Activated CD4-positive, alpha-beta T cell treated with anti-CD3 and anti-CD28 coated beads for 1 hour (primary cell): ENCODE measurements at places on chromosomes 4 and X.
A peak's percentile ranks its signal among the peaks of the same experiment; 100 is the strongest.

GRCh38 chrX:2523911-2524310, 23.1 kb upstream of the DHRSX start:
- no peak for DNase-seq

- DNase-seq, result no peak
Measured at GRCh38 chr4:44804301-44804700, 77.9 kb upstream of the GNPDA2 start.

DNA sequence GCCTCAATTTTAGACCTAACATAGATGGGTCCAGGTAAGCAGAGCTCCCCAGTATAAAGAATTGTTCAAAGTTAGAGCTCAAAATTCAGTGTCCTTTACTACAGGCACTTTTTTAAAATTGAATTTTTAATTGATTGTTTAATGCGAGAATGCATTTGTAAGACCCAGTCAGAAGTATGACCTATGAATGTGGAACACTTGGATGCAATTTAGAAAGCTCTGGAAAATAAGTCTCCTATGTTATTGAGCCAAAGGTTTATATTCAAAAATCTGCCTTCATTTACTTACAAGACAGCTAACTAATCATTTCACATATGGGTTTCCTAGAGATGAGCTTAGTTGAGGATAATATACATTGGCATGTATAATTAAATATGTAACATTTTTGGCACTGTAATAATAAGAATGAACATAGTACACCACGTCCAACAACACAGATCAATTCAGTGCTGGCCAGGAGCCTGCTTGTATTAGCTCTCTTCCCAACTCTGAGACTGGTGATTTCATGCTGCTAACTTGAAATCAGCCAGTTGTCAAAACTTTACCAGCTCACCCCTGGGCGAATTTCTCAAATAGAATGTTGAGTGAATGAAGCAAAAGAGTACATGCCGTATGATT, 197.2 kb upstream of the NPY2R start:
- no peak for DNase-seq

DNA sequence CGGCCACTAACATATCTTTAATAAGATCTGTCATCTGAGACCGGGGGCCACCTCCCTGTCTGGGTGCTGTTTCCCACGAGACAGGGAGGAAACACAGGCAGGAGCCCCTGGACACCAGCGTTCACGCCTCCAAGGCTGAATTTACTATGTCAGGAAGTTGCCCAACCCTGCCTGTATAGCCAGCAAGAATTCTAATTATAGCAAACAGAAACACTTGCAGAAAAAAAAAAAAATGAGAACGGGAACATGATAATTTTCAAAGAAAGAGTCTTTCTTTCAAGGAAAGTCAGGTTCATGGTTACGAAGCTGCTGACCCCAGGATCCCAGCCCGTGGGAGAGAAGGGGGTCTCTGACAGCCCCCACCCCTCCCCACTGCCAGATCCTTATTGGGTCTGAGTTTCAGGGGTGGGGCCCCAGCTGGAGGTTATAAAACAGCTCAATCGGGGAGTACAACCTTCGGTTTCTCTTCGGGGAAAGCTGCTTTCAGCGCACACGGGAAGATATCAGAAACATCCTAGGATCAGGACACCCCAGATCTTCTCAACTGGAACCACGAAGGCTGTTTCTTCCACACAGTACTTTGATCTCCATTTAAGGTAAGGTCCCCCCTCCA, at the start of gene IL3RA:
TSS of gene IL3RA (plus strand) at position 455 of the 613 bp plus-strand sequence. CDS start 4,981 bp downstream, outside the sequence.
- DNase-seq, result no peak

DNA sequence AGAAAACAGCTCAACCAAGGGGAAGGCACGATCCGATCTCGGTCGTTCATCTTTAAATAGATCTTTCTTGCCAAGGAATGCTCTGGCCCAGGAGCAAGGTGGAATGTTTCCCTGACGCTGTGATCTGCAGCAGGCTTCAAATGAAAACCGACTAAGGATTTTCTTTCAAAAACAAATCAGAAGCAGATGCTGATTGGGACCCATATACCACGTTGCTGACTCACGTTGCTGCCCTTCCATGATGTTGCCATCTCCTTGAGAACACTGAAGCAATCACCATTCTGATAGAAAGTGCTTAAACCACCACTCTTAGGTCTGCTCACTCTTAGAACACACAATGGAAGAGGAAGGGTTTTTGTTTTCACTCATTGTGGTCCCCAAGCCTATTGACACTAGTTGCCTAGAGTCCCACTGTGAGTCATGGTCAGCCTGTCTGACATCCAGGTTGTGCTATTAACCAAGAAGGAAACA, 26.1 kb downstream of the LAMTOR3 start:
- no peak for DNase-seq

- DNase-seq, result no peak
Measured at GRCh38 chrX:12874581-12874980, 7.7 kb downstream of the TLR7 start.

DNA sequence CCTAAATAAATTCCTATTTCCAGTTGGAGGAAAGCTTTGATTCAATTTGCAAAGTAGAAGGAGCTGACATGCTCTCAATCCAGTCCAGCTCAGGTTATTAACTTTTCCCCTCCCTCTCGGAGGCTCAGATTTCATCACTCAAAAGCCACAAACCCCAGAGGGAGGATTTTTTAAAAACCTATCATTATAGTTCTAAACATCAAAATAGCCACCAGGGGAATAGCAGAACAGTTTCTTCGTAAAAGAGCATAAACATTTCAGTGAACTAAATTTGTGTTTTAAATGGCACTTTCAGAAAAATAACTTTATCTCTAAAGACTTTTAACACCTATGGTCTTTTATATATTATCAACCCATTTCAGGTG, 8.8 kb downstream of the GPRIN3 start:
- no peak for DNase-seq

- DNase-seq, result no peak
Measured at GRCh38 chrX:9352694-9353411, 112.0 kb upstream of the TBL1X start.

DNA sequence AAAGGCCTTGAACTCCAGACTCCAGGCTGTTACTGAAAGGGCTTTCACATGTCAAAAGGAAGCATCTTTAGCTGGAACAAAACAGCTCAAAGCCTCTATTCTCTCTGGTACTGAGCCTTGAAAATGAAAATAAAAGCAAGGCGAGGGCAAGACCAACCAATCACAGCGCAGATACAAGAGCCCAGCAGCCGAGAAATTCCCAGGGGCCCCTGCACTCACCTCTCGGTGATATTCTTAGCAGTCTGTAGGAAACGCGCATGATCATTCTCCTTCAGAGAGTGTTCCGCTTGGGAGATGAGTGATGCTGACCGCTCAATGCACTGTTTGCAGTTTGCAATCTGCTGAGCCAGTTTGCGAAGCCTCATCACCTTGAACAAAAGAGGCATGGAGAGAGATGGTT, 138.1 kb downstream of the MID1 start:
- no peak for DNase-seq

GRCh38 chr4:130359542-130359941, 1263.6 kb downstream of the C4orf33 start:
- no peak for DNase-seq

- DNase-seq, result no peak
Measured at GRCh38 chrX:97326456-97326855, 442.7 kb downstream of the RPA4 start.

DNA sequence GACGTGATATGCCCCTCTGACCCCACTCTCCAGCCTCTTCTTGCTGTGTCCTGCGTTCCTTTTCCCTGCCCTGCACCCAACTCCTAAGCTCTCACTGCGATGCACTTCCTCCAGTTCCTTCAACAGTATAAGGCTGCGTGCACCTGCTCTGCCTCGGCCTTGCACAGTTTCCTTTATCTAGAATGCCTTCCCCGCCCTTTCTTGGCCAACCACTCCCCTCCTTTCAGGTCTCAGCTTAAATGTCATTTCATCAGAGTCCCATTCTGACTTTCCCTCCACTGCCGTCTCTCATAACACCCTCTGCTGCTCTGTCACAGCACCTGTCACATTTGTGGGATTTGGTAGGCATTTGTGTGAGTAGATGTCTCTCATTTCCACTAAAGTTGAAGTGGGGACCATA, 58.4 kb upstream of the NEIL3 start:
- no peak for DNase-seq

DNA sequence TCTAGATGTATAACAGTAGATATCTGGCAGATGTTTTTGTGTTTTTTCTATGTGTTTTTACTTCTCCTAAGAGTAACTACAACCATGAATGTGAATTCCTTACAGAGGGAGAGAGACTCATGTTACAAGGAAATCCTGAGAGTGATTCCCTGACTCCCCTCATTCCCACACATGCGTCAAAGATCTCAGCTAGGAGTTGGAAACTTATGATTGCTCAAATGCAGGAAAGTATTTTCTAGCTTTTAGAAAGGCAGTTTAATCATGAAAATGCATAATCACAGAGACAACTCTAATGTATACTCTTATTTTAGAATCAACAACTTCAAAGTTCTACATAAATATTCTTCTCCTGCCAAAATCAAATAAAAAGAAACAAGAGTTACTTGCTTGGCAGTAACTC, 121.8 kb downstream of the PDE5A start:
- no peak for DNase-seq

DNA sequence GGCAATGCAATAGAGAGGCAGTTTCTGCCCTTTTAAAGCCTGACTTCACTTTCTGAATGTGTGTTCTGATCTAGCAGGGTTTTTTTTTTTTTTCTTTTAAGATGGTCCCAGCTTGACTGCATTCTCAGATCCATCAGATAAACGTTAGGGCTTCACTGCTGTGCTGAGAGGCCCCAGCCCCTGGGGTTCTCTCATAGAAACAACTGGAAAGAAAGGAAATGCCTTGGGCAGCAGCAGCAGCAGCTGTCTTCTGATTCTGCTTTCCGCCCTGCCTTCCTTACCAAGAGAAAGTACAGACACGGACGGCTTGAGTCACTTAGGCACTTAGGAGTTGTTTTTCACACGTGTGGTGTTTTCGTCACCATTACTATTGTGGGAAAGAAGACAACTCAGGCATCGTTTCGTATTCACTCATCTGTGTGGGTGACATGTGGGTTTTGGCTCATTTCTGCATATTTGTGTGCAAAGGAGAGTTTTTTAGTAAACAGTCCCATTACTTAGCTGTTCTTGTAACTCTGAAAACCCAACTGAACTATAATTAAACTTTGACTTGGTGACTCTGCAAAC, 172.0 kb downstream of the PTTG2 start:
- peak; percentile 46 for DNase-seq

- DNase-seq, result no peak
Measured at GRCh38 chrX:134407065-134407376, 52.9 kb upstream of the HPRT1 start.

- no peak for DNase-seq
Measured at GRCh38 chr4:97950836-97951235, 192.4 kb downstream of the STPG2 start.

DNA sequence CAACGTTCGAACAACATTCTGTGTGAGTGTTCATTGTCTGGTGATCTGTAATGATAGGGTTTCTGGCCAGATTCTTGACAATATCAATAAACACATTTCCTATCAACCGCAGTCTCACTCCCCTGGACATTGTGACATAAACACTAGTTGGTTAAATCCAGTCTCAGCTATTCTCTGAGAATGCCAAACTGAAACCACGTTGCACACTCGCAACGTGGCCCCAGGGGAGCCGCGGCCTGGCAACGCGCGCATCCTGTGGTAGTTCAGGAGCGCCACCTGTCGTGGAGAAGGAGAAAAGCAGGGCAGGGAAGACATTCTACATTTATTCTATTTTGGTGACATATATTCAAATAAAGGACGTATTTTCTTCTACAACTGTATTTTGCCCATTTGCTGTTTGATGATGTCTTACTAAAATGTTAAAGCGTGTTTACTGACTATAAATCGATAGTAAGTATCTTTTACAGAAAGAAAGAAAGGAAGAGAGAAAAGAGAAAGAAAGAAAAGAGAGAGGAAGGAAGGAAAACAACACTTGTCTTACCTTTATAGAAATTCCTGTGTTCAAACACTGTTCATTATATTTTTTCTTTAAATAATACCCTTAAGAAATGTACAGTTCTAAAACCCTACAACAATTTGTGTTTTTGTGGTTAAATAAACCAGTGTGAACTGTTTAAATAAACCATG, 738.3 kb upstream of the FRG1 start:
- DNase-seq, result no peak

DNA sequence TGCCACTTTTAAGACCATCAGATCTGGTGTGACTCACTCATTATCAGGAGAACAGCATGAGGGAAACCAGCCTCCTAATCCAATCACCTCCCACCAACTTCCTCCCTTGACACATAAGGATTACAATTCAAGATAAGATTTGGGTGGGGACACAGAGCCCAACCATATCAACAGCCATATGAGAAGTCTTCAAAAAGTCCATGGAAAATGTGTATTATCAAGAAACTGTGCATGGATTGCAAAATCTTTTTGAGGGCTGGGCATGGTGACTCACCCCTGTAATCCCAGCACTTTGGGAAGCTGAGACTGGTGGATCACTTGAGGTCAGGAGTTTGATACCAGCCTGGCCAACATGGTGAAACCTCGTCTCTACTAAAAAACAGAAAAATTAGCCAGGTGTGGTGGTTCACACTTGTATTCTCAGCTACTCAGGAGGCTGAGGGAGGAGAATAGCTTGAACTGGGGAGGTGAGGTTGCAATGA, 17.8 kb upstream of the RPL39 start:
- no peak for DNase-seq

GRCh38 chr4:101356928-101357327, 9.6 kb upstream of the PPP3CA start:
- no peak for DNase-seq

DNA sequence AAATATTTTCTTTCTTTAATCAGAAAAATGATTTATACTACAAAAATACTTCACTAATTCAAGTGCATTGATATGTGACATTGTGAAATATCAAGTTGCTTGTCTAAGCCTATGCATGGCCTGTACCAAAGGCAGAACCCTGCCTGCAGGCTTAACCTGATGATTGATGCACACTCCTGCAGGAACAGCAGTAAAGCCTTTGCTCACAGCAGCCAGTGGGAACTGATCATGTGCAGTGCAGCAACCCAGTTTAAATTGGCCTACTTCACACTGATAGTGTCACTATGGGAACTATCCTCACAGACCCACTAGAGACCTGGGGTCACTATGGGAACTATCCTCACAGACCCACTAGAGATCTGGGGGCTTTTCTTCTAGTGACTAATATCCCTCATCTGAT, 603.8 kb downstream of the RAPGEF2 start:
- DNase-seq, result no peak

GRCh38 chr4:87856816-87857215, 24.0 kb downstream of the MEPE start:
- DNase-seq, result no peak

DNA sequence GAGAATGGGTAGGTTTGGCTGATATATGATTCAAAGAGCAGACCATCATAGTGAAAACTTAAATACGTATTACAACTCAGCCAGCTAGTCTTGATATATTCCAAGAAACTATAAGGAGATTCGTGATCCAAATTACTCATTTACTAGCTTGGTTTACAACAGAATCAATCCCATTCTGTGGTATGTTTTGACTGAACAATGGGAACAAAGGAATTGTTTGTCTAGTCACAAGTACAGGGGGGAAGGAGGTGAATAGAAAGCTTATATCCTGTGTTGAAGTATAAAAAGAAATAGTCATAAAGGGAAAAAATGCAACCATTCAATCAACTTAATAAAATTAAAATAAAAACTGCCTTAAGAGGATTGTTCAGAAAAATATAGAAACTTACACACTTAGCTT, 17.0 kb downstream of the C4orf54 start:
- DNase-seq, result no peak

GRCh38 chrX:129490330-129490729, 33.0 kb downstream of the SMARCA1 start:
- no peak for DNase-seq
